HepG2 (cell line): ENCODE measurements at places on chromosomes 7 and 10.

DNA sequence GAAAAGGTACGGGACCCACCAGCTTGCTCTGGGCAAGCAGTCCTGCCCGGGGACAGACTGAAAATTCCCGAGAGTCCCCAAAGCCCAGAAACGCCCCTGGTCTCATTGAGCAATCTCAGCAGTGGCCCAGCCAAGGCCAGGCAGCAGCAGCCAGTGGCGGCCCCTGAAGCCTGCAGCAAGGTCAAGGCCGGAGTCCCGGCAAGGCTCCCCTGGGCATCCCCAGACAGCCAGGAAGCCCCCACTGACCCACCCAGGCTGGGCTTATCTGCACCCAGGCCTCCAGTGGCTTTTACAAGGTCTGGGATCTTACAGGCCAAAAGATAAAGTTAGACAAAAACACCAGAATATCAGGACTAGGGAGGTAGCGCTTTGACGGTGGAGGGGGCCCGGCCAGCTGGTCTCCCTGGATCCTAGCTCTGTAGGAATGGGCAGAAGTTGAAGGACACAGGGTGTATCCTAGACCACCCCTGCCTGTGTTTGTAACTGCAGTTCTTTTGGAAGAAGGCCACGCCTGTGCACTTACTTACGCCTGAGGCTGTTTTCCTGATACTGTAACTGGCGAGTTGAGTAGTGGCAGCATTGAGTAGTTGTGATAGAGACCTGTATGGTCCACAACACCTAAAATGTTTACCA is 130.5 kb upstream of the NPS start:
- DNase-seq, result no peak

DNA sequence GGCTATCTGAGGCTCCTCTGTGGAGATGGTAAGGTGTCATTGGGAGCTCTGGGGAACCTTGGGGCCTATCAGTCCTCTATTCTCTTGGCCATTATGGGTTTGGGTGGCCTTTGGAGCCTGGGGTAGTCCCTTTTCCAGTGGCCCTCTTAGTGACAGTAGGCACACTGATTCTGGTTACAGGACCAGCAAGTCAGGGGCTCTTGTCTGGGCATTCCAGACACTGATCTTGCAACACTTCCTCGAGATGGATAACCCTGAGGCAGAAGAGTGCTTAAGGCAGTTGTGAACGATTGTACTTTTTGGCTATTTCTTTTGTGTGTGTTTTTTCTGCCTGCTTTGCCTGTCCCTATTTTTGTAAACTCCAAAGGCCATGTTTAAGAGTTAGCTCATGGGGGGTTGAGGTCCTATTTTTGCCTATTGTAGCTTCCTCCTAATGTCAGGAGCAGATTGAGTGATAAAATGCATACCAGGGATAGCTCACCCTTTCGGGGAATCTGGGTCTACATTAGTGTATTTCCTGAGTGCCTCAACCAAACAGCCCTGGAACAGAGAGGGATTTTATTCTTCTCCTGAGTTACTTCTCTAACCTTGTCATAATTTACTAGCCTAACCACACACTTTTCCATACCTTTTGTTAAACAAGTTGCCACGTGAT is 61.2 kb downstream of the PRKAR2B start:
- no peak for DNase-seq

DNA sequence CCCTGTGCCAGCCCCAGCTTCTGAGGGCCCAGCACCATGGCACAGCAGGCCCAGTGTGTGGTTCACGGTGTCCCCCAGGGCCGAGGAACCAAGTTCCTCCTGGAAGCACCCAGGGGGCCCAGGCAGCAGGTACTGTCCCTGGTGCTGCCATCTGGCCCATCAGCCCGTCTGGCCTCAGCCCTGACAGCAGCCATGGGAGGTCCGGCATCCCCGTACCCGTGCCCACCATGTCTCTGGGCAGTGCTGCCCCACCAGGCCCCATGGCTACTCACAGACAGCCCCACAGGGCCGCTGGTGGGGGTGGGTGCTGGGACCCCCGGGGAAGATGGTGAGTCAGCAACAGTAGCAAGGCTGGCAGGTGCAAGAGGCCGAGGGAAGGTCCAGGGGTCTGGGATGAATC is 32.8 kb downstream of the STK32C start:
- no peak for DNase-seq

DNA sequence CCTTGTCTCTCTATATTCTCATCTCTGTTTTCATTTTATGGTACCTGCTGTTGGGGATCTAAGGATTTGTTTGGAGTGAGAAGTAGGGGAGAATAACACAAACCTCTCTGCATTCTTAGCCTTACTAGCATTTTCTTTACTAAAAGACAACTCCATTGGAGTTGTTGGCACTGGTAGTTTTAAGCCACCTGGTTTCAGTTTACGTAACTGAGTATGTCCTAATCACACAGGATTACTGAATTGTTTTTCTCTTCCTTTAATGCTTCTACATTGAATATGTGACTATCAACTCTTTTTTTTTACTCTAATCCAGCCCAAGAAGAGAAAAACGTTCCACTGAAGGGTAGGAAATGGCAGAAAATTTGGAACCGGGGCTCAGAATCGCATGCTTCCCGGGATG is 30.0 kb upstream of the TRIL start:
- no peak for DNase-seq

- no peak for DNase-seq
Measured at GRCh38 chr10:63681993-63682697, 160.9 kb downstream of the REEP3 start.

- no peak for DNase-seq
Measured at GRCh38 chr10:37520488-37520887, 336.9 kb downstream of the ZNF248 start.

DNA sequence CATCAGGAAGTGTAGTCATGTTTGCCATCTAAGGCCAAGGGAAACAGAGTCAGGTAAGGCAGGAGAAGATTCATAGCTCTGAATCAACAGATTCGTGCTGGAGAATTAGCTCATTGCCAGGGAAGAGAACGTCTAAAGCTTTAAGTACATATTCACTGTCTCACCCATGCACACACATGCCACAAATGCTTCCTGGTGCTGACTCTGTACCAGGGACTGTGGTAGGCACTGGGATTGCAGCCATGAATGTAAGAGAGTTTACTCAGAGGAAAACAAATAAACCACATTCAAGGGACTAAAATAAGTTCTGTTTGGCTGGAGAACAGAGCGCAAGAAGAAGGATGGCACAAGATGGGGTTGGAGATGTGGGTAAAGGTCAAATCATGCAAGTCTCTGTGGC is 89.8 kb upstream of the HPS1 start:
- DNase-seq, result peak; percentile 7

DNA sequence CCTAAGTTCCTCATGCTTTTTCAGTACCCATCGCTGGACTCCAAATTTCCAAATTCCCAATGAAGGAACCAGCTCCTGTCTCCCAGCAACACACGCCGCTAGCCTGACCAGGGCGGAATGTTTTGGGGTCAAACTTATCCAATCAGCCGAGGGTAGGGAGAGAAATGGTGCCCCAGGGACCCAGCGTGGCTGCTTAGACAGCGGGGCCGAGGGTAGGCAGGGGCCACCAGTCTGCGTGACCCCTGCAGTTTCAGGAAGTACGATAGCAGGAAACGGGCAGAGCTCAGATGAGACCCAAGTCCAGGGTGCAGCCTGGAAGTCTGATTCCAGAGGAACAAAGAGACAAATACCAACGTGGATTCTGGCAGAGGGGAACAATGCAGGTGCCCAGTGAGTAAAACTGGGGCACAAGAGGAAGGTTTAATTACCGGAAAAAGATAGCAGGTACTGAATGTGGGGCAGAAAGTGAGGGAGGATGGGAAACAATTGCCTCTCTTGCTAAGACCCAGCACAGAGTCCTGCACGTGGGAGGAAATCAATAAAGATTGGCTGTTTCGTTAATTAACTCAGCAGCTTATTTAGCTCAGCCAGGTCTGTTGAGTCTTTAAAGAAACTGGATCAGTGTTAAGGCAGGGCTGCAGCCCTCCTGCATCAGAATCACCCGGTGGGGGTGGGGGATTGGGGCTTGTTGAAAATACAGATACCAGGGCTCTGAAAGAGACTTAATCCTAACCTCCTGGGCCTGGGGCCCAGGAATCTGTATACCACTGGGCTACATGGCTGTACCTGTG is 50.4 kb upstream of the NFE2L3 start:
- DNase-seq, result peak; percentile 18

DNA sequence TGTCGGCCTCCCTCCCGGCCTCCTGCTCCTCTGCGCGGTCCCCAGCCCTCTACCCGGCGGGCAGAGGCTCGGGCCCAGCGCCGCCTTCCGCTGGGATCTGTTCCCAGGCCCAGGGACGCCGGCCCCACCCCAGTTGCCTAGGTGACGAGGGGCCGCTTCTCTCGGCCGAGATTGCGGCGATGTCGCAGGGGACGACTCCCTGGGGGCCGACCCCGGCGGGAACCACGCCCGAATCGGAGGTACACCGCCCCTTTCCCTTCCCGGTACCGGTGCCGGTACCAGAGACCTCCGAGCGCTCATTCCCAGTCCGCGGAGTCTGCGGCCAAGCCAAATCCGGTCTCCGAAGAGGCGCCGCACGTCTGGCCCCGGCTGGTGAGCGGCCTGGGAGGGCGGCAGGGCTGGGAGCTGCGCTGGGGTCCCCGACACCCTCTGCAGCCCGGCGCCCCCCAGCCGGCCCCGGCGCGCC is at the start of gene CABCOCO1:
CABCOCO1 (plus strand) TSS at position 136 of the 466 bp plus-strand sequence; CDS start at position 180, 44 bp downstream.
- DNase-seq, result no peak

DNA sequence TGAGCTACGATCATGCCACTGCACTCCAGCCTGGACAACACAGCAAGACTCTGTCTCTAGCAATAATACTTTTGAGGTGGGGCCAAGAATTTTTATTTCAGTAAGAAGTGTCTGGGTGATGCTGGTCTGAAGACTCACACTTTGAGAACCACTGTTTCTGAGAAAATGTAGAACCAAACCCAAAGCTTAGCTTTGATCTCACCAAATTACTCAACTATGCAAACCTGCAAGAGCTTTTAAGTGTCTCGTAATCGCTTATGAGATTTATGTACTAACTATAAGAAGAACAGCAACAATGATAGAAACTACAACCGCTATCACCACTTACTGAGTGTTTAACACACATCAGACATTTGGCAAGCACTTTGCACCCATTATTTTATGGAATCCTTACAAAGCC is 29.5 kb downstream of the APBB1IP start:
- no peak for DNase-seq

DNA sequence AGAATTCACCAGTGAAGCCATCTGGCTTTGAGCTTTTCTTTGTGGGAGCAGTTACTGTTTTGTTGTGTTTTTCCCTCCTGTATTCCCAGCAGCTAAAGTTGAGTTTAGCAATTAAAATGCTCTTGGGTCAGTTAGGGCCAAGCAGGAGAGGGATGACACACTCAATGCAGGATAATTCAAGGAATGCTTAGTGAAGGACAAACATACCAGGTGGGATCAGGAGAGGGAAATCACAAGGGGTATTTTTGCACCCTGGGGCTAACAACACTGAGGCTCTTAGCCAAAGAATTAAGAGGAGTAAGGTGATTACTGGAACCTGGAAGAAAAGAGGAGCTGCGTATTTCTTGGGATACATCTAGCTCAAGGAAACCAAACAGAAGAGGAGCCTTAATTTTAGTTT is 82.4 kb upstream of the KCND2 start:
- DNase-seq, result no peak

DNA sequence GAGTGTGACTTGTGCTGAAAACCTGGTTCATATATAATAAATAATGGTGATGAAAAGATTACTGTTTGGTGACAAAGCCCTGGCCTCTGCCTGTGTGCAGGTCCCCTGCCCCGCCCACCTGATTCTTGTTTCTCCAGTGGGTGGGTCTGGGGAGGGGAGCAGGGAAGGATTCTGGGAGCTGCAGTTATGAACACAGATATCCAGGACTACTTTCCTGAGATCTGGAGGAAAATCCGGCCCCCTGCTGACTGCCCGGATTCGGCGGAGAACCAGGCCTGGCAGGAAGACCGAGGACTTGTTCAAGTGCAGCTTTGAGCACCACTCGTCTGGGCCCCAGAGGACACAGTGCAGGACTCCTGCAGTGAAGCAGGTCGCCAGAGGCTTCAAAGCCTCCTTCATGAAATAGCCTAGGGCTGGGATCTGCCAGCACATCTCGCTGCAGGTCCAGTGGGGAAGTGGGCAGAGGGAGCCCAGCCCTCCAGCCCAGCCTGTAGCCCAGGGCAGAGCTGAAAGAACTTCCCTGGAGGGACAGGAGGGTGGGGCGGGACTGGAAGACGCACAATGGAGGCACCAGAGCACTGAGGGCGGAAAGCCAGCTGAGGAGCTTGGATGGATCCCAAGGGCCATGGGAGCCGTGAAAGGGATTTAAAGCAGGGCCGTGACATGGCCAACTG is 7.0 kb downstream of the ATP6V0E2 start:
- DNase-seq, result no peak

DNA sequence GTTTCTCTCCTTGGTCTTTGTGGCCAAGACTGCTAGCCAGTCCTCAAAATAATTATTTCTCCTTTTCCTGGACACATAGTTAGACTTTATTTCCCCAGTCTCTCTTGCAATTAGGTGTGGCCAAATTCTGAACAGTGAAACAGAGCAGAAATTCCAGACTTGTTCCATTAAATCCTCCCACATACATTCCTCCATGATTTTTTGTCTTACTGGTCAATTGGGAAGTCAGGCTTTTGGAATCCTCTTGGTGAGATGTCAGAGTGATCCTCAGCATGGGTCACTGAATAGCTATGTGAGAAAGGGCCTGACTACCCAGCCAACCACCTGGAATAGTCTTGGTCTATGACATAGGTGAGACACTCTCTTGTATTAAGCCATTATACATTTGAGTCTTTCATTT is 164.2 kb downstream of the DGKI start:
- DNase-seq, result no peak

- DNase-seq, result no peak
Measured at GRCh38 chr10:99527526-99528493, 4.9 kb upstream of the NKX2-3 start.

GRCh38 chr10:104256335-104256961 is 1.8 kb downstream of the GSTO1 start:
- peak; percentile 63 for DNase-seq

DNA sequence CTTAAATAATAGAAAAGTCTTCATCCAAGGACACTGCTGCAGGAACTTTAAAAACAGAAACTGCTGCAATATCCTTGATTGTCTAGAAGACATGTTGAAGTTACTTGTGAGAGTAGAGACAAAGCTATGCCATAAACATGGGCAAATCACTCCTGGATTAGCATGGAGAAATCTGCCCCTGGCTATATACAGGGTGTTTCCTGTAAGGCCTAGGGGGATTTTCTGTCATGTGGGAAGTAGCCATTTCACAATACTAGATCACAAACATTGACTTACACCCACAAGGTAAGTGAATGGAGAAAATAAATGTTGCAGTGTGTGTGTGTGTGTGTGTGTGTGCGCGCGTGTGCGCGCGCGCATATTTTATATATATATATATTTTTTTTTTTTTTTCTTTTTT is 35.2 kb upstream of the PDK4 start:
- no peak for DNase-seq

DNA sequence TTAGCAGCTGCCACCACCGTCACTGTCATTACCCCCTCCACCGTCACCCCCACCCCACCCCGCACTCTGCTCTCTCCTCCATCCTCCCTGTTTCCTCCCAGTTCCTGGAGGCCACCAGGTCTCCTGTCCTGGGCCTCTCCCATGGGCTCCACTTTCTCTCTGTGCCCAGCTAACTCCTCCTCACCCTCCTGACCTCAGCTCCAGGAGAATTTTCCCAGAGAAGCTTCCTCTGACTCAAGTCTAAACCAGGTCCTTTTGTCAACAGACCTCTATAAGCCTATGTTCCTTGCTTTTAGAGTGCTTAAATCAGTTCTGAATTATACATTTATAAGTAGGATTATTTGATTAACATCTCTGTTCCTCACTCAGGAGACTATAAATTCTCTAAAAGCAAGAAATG is 150.0 kb downstream of the ARHGAP12 start:
- no peak for DNase-seq

- no peak for DNase-seq
Measured at GRCh38 chr7:35720849-35721248, 25.9 kb upstream of the HERPUD2 start.

- peak; percentile 35 for DNase-seq
Measured at GRCh38 chr7:20598459-20599309, 16.8 kb upstream of the ABCB5 start.
